Fibroblast of upper back skin (primary cell): ENCODE measurements at places on chromosomes 7 and 10.

GRCh38 chr7:127256041-127256725, 3.4 kb upstream of the GRM8 start:
- DNase-seq: no peak

- DNase-seq: no peak
Measured at GRCh38 chr10:3827266-3827665, 42.3 kb upstream of the KLF6 start.

DNA sequence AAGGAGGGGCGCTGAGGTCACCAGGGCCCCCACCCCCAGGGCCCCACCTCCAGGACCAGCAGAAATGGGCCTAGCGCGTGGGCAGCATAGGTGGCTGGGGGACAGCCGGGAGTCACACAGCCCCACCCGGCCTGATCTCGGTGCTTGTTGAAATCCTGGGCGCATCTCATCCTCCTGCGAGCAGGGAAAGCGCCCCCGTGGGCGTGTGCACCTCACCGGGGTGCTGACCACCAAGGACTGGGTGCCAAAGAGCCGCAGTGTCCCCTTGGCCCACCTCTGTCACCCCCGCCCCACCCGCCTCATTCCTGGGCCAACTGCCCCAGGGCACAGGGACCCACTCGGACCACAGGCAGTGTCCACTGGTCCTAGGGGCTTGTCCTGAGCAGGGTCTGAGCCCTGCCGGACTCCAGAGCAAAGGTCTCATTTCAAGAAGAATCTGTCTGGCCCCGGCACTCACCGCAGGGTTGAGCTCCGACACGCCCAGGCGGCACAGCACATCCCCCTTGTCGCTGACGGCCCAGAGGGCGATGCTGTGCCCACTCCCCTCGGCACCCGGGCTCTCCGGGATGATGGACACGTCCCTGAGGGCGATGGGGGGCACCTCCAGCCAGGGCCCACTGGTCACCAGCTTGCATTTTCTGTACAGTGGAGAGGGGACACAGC, 11.4 kb downstream of the BHLHA15 start:
- no peak for DNase-seq

GRCh38 chr7:142689439-142690120, 59.7 kb upstream of the PRSS1 start:
- no peak for DNase-seq
